Liver (tissue), 10 donors: ENCODE measurements at places on chromosomes 5 and 9.

GRCh38 chr9:81814794-81815464 lies 113.3 kb upstream of the SPATA31D4 start:
- DNase-seq, result no peak

DNA sequence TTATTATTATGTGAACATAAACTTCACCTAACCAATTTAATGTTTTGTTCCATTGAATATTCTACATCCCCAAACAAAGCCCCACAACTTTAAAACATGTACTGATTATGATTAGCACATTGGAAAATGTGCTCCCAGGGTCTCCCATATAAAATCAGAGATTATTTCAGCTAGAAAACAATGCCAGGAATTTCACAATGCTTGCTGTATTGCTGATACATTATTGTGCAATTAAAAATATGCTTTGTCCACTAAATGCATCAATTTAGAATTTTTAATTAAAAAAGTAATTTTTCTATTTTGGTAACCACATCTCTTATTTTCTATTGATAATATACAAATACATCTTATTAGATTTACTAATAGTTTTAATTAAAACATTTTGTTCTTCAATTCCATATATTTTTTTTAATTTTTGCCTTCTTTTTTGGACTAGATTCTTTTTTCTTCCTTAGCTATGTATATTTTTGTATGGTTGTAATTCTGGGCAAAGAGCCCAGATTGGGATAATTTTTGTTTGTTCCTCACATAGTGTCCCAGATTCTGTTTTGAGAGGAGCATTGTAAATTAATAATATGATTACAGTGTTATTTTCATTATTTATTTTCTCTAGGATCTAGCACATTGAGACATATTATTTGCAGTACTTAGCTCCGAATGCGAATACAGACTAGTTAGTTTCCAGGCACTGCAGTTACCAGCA lies 241.5 kb upstream of the CDH18 start:
- no peak for DNase-seq

DNA sequence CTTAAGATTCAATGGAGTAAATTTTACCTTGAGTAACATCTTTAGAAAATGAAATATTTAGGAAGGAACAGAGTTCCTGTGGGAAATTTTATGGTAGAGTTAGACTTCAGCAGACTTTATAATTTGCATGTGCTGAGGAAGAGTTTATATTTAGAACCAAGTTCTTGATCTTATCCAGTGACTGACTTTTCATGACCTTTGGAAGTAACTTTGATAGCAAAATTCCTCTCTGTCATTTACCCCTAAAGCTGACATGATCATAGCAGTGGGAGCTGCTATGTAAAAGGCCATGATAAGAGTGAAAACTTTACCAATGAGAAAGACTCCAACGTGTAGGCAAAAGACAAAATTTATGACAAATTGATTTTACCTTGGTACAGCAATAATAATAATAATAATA lies 1071.8 kb upstream of the DMAC1 start:
- DNase-seq, result no peak

DNA sequence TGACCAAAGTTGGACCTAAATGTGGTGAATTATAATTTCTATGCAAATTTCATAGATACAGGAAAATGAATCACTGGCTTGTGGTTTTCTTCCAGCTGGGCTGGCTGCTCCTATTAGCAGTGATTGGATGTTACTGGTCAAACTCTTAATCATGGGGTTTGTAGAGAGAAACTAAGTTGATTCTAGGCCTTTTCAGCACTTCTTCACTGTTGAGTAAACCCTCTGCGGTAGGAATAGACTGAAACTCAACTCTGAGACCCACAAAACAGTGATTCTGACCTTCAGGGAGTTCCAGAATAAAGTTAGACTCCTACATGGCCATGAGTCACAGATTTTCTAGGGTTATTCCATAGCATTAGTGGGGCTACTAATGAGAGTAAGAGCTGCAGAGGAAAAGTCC lies 47.9 kb upstream of the FKTN start:
- no peak for DNase-seq
